Naive thymus-derived CD4-positive, alpha-beta T cell (primary cell): ENCODE measurements at places on chromosomes 4 and X. TPM values are rescaled to one million over a fixed set of nuclear protein-coding genes. Genes with fewer than 3 reads are reported as not detected.

PPARGC1A gene
- not detected for total RNA-seq

SPOCK3 gene
- total RNA-seq = not detected

CCDC149 gene
- total RNA-seq = 0.08 TPM in 1 of 2 replicates, not detected in the other

PRRG3 gene
- not detected for total RNA-seq

LIMCH1 gene
- not detected in 2 replicates for total RNA-seq

VCX gene
- not detected in 2 replicates for total RNA-seq
